B cell (primary cell): ENCODE measurements at places on chromosomes 3 and 15. TPM values are rescaled to one million over a fixed set of nuclear protein-coding genes. Genes with fewer than 3 reads are reported as not detected.
A peak's percentile ranks its signal among the peaks of the same experiment; 100 is the strongest.

DNA sequence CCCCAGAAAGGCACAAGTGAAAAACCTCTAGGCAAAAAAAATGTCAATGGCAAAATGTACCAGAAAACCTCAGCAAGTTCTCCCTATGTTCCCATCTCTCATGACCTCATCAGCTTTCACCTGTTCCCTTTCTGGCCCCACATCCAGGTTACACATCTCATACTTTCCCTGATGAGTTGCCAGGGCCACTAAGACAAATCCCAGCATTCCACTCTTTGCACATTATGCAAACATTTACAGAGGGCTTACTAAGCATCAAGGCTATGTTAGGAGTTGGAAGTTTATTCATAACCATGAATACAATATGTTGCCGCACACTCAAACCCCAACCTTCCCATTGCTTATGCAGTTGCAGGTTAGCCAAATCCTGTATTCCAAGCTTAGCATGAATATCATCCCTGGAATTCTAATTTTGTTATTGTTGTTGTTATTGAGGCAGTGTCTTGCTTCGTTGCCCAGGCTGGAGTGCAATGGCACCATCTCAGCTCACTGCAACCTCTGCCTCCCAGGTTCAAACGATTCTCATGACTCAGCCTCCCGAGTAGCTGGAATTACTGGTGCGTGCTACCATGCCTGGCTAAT is 129.3 kb upstream of the UBE2E2 start:
- no peak for DNase-seq
- H3K4me3 ChIP-seq: no peak overlapping the region
- no peaks in the 10 kb centered on the region for H3K36me3 ChIP-seq
- H3K27ac ChIP-seq: no peak overlapping the region

- no peaks in the 10 kb centered on the region for H3K4me1 ChIP-seq
- no peaks in the 10 kb centered on the region for H3K36me3 ChIP-seq
- DNase-seq: no peak
Observed at GRCh38 chr3:3119393-3119851, 7.3 kb upstream of the TRNT1 start.

DNA sequence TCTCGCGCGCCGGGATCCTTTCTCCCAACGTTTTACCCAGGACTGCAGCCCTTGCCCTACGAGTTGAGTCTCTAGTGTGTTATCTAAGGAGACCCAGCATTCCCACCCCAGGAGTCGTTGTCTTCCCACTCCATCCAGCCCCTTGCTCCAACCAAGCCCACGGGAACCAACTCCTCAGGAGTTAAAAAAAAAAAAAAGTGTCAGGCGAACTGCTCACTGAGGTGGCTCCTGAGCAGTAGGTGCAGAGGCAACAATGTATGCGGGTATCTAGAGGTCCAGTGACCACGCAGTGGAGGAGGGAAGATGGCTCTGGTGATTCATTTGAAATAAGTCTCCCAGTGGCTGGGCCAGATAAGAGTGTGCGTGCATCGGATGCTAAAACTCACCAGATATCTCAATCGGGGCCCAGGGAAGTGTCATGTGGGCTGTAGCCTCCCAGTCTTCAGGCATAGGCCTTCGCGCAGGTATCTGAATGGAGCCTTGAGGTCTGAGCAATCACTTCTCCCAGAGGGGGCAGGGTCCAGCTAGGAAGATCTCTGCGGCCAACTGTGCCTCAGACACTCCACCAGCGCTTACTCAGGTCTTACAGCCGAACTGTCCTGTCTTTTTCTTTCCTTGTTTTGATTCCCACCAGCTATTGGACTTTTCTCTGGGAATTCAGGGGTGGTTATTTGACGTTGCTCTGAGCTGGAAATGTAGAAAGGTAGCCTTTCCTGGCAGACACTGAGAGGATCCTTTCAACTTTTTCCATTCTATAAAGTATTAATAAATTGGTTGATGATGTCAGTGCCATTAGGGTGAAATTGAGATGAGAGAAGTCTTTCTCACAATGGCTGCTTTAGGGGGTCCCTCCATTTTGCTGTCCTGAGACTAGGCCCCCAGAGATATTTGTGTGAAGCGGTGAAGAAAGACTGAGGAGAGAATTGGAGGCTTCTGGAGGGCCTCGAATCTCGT is 21.0 kb downstream of the ZIC4 start:
- DNase-seq: no peak
- no peaks in the 10 kb centered on the region for H3K36me3 ChIP-seq
- H3K4me3 ChIP-seq: no peak overlapping the region
- H3K27ac ChIP-seq: no peak overlapping the region
- no peaks in the 10 kb centered on the region for H3K4me1 ChIP-seq
- H3K27me3 ChIP-seq: peaks cover 53% of the 10 kb centered on the region

GRCh38 chr3:171380711-171381425 is 79.3 kb downstream of the TNIK start:
- no peaks in the 10 kb centered on the region for H3K36me3 ChIP-seq
- H3K4me3 ChIP-seq: no peak overlapping the region
- no peak overlapping the region for H3K27ac ChIP-seq
- no peaks in the 10 kb centered on the region for H3K27me3 ChIP-seq

The CD96 gene
- total RNA-seq: 56.2 and 60.2 TPM in 2 replicates

The VILL gene
- 32.9 and 35.2 TPM in 2 replicates for total RNA-seq

The TLR9 gene
- 16.0 and 21.0 TPM in 2 replicates for total RNA-seq

DNA sequence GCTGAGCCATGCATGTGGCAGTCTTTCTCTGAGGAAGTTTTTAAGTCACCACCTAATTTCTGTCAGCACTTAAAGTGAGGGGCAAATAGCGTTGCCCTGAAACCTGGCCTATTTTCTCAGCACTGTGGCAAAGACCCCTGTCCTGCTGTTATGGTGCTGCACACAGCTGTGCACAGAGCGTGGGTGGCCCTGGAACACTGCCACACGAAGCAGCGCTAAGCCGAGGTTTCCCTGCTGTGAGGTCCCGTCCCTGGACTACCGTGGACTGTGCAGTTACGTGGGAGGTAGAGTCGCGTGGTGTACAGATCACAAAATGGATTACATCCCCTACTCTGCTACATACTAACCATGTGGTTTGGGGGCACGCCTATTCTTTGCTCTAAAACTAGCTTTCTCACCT is 101.6 kb upstream of the NR2E3 start:
- H3K4me1 ChIP-seq: no peaks in the 10 kb centered on the region
- no peak for DNase-seq
- H3K4me3 ChIP-seq: no peak overlapping the region
- H3K36me3 ChIP-seq: no peaks in the 10 kb centered on the region
- peaks cover 8% of the 10 kb centered on the region for H3K27me3 ChIP-seq

DNA sequence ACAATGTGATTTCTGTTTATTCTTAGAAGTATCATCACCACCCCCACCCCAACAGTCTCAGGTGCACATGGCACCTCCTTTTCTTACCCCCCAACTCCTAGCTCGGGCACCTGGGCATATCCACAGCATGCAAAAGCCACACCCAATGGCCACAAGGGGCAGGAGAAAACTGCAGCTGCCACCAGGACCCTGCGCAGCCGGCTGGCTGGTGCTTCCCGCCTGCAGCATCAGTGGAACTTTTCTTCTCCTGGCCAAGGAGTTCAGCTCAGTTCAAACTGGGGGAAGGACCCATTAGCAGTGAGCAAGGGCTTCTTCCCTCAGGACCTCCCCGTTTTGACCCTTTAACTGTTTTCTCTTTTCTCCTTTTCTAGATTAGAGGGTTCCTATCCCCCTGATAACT is 44.8 kb downstream of the TM4SF18 start:
- no peak for DNase-seq
- H3K4me1 ChIP-seq: no peaks in the 10 kb centered on the region
- H3K36me3 ChIP-seq: no peaks in the 10 kb centered on the region
- no peaks in the 10 kb centered on the region for H3K27me3 ChIP-seq

GRCh38 chr3:98262046-98262445 is 2.0 kb upstream of the OR5H6 start:
- H3K27ac ChIP-seq: no peak overlapping the region
- no peaks in the 10 kb centered on the region for H3K4me1 ChIP-seq
- no peaks in the 10 kb centered on the region for H3K27me3 ChIP-seq
- H3K4me3 ChIP-seq: no peak overlapping the region

GRCh38 chr3:145780301-145780700 is 380.7 kb downstream of the PLOD2 start:
- no peaks in the 10 kb centered on the region for H3K36me3 ChIP-seq
- no peaks in the 10 kb centered on the region for H3K27me3 ChIP-seq
- no peak for DNase-seq
- H3K27ac ChIP-seq: no peak overlapping the region

GRCh38 chr3:37319784-37320183 is 145.4 kb upstream of the LRRFIP2 start:
- DNase-seq: no peak
- peaks cover 69% of the 10 kb centered on the region for H3K36me3 ChIP-seq
- no peak overlapping the region for H3K4me3 ChIP-seq
- H3K27me3 ChIP-seq: no peaks in the 10 kb centered on the region
- no peak overlapping the region for H3K27ac ChIP-seq

- H3K36me3 ChIP-seq: no peaks in the 10 kb centered on the region
- no peak overlapping the region for H3K4me3 ChIP-seq
- no peaks in the 10 kb centered on the region for H3K27me3 ChIP-seq
- no peaks in the 10 kb centered on the region for H3K4me1 ChIP-seq
Observed at GRCh38 chr15:40010686-40011085, 28.3 kb downstream of the SRP14 start.

The CMTM7 gene
- total RNA-seq: 68.4 and 71.5 TPM in 2 replicates

DNA sequence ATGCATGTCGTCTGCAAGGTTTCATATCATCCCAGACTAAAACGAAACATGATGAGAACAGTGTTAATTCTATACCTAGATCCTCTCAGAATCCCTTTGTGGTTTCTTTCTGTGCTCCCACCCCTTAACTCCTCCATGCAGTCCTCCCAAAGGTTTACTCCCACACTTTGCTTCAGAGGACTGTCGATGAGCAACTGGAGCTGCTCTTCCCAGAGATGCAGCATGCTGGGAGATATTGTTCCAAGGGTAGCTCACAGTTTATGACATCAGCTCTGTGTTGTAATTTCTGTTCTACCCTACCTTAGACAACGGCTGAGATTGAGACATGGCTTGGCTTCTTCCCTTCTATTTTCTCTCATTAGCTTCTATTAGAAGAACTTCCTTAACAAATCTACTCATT is 313.0 kb upstream of the COL8A1 start:
- H3K27me3 ChIP-seq: no peaks in the 10 kb centered on the region
- DNase-seq: no peak
- no peaks in the 10 kb centered on the region for H3K36me3 ChIP-seq

- H3K4me3 ChIP-seq: no peak overlapping the region
- peaks cover 37% of the 10 kb centered on the region for H3K4me1 ChIP-seq
- peak; percentile 36 for DNase-seq
- no peak overlapping the region for H3K27ac ChIP-seq
Observed at GRCh38 chr3:186788482-186789370, 5.3 kb downstream of the EIF4A2 start.

- no peak overlapping the region for H3K27ac ChIP-seq
- no peak overlapping the region for H3K4me3 ChIP-seq
- peaks cover 9% of the 10 kb centered on the region for H3K4me1 ChIP-seq
- H3K27me3 ChIP-seq: no peaks in the 10 kb centered on the region
Observed at GRCh38 chr3:123071146-123071545, 4.3 kb downstream of the PDIA5 start.

DNA sequence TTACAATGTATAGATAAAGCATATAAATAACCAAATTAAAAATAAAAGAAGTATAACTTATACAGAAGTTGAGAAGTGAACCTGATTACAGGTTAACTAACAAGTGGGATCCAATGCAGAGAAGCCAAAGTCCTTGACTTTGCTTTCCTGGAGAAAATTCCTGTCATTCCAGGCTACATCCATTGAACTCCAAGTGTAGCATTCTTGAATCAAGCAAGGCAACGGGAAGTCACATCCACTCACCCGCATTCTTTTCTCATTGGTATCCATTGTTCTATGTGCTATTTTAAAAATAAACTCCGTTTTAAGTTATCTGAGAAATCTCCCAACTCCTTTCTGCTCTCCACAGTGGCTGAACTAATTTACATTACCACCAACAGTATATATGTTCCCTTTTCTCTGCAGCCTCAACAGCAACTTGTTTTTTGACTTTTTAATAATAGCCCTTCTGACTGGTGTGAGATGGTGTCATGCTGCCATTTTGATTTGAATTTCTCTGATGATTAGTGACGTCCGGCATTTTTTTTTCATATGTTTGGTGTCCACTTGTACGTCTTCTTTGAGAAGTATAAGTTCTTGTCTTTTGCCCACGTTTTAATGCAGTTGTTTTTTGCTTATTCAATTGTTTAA is 534.3 kb downstream of the ROBO1 start:
- no peak overlapping the region for H3K27ac ChIP-seq
- H3K4me1 ChIP-seq: no peaks in the 10 kb centered on the region
- no peaks in the 10 kb centered on the region for H3K36me3 ChIP-seq
- H3K4me3 ChIP-seq: no peak overlapping the region
- no peaks in the 10 kb centered on the region for H3K27me3 ChIP-seq
- DNase-seq: no peak

DNA sequence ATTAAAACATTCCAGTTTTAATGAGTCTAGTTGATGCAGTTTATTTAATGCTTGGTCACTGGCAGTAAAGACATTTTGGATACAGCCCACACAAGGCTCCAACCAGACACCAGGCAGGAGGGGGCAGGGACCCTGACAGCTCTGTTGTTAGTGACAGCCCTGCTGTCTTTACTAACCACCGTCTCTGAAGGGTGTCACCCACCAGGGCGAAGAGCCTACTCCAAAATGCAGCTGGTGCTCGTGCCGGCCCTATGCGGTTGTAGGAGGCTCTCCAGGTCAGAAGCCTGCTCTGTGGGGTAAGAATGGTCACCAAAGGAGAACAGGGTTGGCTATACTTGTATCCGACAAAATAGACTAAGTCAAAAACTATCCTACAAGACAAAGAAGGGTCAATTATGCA is 132.2 kb downstream of the ATP10A start:
- no peaks in the 10 kb centered on the region for H3K27me3 ChIP-seq
- H3K36me3 ChIP-seq: no peaks in the 10 kb centered on the region
- no peaks in the 10 kb centered on the region for H3K4me1 ChIP-seq
- no peak overlapping the region for H3K4me3 ChIP-seq

The FAM219B gene
- total RNA-seq: 109 and 135 TPM in 2 replicates

- H3K4me1 ChIP-seq: no peaks in the 10 kb centered on the region
- H3K4me3 ChIP-seq: no peak overlapping the region
- DNase-seq: no peak
- H3K27ac ChIP-seq: no peak overlapping the region
- H3K36me3 ChIP-seq: no peaks in the 10 kb centered on the region
- no peaks in the 10 kb centered on the region for H3K27me3 ChIP-seq
Observed at GRCh38 chr3:43477600-43477999, 144.2 kb downstream of the ANO10 start.

DNA sequence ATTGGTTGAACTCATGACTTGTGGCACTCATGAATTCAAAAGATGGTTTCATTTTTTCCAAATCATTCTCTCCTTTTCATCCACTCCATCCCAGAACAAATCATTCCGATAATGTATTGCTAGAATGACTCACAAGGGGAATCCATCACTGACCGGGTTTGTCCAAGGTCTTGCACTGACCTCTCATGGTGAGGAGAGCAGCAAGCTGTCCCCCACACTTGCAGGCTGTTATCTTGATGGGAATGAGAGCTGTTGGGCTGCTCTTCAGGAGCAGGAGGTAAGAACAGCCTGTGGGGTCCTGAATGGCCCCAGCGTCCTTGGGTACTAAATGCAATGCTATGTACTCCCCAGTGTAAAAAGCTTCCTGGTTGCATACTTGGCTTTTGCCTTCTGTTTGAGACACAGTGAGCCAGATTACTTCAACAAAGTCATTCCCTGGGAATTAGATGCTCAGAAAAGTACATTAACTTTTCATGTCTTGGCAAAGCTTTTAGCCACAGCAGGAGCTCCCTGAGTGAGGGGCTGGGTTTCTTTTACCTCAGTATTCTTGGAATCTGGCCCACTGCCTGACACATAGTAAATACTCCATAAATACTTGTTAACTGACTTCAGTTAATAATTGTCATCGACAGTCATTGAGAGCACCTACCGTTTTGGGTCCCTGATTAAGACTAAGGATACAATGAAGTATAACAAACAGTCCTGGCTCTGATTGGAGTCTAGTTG is 24.1 kb downstream of the CCNL1 start:
- H3K36me3 ChIP-seq: no peaks in the 10 kb centered on the region
- no peaks in the 10 kb centered on the region for H3K27me3 ChIP-seq
- no peak overlapping the region for H3K4me3 ChIP-seq
- H3K4me1 ChIP-seq: peaks cover 4% of the 10 kb centered on the region
- no peak for DNase-seq

The HRG gene
- not detected in 2 replicates for total RNA-seq
